ENCODE measurements at places on chromosomes 13 and 19. TPM values are rescaled to one million over a fixed set of nuclear protein-coding genes. Genes with fewer than 3 reads are reported as not detected.

BCAM gene
- total RNA-seq = 24.1 TPM

LGI4 gene
- total RNA-seq = 10.9 TPM

MAG gene
- total RNA-seq = 83.5 TPM

FGF21 gene
- total RNA-seq = not detected

SGCG gene
- 1.2 TPM for total RNA-seq

FPR1 gene
- 19.4 TPM for total RNA-seq

All from spinal cord (tissue), 10 donors.